ENCODE measurements at places on chromosomes 4 and X. TPM values are rescaled to one million over a fixed set of nuclear protein-coding genes. Genes with fewer than 3 reads are reported as not detected.

- DNase-seq = no peak
Measured at GRCh38 chr4:19623866-19624265, 627.8 kb upstream of the SLIT2 start.

DNA sequence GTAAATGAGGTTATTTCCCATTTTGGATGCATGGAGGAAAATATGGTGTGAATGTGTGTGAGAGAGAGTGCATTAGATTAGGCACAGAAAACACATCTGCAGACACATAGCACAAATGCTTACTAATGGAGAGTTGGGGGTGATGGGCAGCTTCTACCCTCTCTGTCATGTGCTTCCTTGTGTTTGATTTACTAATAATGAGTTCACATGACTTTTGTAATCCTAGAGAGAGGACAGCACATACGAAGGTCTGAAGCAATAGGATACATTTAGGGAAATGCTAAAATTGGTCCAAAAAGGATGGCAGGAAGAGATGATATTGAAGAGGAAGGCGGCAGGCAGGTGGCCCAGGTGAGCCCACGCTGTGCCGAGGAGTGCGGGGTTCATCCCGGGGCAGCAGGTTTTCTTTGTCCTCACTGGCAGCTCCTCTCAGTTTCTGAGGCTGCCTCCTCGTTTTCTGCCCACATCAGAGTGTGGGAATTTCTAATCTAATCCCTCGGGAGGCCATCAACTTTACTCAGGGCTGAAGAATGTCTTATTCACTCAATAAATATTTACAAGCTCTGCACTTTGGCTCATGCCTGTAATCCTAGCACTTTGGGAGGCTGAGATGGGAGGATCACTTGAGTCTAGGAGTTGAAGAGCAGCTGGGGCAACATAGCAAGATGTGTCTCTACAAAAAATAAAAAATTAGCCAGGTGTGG, 15.9 kb upstream of the MAP9 start:
- no peak for DNase-seq

GRCh38 chrX:29671421-29671820, 543.9 kb upstream of the MAGEB2 start:
- DNase-seq = no peak

- peak; percentile 36 for DNase-seq
Measured at GRCh38 chr4:15754323-15754722, 23.8 kb upstream of the CD38 start.

- peak; percentile 41 for DNase-seq
Measured at GRCh38 chr4:13548059-13548983, 4.0 kb upstream of the NKX3-2 start.

The CCNB3 gene
- 0.14 TPM for total RNA-seq

GRCh38 chrX:108359806-108360602, 78.2 kb downstream of the COL4A6 start:
- no peak for DNase-seq

- DNase-seq = no peak
Measured at GRCh38 chrX:94511564-94511963, 837.6 kb downstream of the FAM133A start.

The TMEM128 gene
- total RNA-seq = 19.0 TPM

DNA sequence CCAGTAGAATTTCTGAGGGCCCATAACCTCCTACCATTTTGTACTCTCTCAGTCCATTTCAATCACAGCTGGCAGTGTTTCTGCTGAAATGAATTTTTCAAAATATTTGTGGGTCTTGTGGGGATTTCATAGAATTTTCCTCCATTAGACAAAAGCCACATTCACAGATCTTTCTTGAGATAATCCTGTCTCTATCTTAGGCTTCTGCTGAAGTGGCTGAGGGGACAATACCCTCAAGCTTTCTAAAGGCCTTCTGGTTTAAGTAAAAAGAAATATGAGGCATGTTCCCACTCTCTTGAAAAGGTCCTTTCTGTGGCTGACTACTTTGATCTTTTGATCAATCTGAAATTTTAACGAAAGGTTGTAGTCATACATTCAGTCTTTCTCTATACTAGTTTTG, 1930.0 kb upstream of the AGA start:
- DNase-seq = no peak

GRCh38 chr4:82802911-82803310, 4.3 kb upstream of the SCD5 start:
- no peak for DNase-seq

DNA sequence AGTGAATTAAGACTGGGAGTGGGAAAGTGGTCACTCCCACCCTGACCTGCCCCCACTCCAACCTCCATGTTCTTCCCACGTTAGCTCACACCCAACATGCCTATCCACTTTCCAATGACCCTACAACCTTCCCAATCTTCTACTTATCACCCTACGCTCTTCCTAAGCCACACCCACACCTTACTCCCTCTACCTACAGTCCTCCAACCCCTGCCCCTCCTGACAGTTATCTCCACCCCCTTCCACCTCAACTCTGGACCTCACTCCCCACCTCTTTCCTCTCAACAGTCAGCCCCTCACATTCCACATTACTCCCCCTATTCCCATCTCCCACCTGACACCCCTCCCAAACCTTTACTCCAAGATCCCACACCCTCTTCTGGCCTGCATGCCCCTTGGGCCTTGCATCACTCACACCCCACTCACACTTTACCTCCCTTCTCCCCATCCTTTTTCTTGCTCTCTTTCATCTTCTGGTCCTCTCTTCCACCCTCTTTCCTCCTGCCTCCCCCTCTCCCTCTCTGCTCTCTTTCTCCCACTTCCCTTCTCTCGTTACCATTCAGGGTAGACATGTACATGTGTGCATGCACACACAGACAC, 6.9 kb downstream of the NALF2 start:
- no peak for DNase-seq

- DNase-seq = no peak
Measured at GRCh38 chrX:151875270-151876026, 37.2 kb upstream of the MAGEA4 start.

The NAP1L2 gene
- total RNA-seq = 0.87 TPM

DNA sequence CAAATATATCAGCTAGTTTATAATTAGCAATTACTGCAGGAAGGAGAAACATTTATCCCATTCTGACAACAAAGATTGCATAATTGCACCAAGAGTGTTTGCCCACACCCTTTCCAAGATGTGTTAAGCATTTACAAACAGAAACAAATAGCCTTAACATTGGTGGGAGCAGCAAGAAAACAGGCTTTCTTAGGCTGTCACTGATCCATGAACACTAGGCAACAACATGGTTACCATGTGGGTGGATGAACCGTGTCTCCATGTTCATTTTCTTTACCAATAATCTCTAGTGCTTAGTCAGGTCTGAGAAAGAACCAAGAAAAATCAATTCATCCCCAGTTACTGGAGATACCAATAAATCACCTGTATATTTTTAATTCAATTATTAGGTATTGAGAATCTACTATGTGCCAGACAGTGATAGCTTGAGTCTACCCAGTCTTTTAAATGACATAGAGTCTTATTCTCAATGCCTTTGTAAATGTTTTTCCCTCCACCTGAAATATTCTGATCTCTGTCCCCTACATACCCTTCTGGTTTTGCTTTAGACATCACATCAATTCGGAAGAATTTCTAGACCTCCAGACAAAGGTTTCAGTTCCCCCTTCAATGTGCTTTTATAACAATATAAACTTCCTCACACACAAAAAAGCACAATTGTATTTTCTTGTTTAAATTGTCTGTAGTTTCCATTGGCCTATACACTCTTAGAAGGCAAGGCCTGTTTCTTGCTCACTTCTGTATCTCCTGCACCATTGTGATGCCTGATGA, 286.6 kb downstream of the PPP1R2C start:
- DNase-seq = no peak

DNA sequence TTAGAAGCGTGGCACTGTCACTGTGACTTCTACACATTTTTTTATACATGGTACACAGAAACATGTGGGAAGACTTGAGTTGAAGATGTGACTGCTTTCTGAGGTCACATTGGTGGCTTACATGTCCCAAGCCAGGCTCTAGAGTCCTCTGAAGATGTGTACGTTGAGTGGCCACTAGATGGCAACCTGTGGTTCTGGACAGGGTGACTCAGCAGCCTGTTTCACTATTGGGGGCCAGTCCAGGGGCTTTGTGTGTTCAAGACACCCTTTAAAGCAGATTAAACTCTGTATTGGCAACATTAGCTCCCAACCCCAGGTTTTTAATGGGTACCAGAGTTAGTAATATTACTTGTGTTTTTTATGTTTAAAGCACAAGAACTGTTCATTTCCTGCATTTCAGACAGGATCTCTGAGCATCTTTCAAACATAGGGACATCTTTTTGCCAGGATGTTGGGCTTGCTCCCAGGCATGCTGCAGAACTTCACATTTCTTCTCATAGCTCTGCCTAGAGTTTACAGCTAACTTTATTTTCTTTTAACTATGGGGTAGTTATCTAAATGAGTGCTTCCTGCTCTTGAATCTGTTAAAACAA, 53.0 kb downstream of the DCUN1D4 start:
- peak; percentile 84 for DNase-seq

DNA sequence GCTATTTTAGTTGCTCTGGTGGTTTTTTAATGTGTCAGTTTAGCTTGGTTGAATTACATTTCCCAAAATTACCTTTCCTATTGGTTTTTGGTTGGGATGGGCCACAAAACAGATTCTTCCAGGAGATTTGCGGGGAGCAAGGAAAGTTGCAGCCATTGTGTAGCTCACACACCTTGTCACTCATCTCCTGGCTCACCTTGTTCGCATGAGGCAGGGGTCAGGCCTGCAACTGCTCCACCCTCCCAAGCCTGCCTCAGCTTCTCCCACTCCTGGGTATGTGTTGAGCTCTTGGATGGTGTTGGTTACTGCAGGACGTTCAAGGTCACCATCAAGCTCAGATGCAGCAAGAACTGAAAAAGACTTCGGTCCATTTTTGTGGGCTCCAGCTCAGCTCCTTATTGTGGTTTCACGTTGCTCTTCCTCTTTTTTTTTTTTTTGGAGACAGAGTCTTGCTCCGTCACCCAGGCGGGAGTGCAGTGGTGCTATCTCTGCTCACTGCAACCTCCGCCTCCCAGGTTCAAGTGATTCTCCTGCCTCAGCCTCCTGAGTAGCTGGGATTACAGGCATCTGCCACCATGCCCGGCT, 95.6 kb upstream of the METTL14 start:
- no peak for DNase-seq

The CT45A1 gene
- not detected for total RNA-seq

- no peak for DNase-seq
Measured at GRCh38 chr4:121973816-121974215, 22.0 kb upstream of the TRPC3 start.

DNA sequence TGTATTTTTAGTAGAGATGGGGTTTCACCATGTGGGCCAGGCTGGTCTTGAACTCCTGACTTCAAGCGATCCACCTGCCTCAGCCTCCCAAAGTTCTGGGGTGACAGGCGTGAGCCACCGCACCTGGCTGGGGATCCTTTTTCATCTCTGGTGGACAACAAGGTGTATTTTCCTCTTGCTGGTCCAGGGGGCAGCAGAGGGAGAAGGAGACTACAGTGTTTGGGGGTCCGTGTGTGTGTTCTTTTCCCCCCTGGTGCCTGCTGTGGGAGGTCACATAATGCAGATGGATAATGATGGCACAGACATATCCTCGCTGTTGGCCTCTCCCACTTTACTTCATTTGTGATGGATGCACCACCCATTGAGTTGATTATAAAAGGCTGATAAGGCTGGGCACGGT, 39.0 kb upstream of the CD99 start:
- no peak for DNase-seq

GRCh38 chr4:94834501-94834900, 76.7 kb downstream of the BMPR1B start:
- no peak for DNase-seq

The GPR34 gene
- total RNA-seq = 10.1 TPM

GRCh38 chr4:7652451-7652881, 217.7 kb upstream of the PSAPL1 start:
- DNase-seq = no peak
